ENCODE measurements at places on chromosomes 1 and 21. TPM values are rescaled to one million over a fixed set of nuclear protein-coding genes. Genes with fewer than 3 reads are reported as not detected.

The CLDN8 gene
- not detected for total RNA-seq

DNA sequence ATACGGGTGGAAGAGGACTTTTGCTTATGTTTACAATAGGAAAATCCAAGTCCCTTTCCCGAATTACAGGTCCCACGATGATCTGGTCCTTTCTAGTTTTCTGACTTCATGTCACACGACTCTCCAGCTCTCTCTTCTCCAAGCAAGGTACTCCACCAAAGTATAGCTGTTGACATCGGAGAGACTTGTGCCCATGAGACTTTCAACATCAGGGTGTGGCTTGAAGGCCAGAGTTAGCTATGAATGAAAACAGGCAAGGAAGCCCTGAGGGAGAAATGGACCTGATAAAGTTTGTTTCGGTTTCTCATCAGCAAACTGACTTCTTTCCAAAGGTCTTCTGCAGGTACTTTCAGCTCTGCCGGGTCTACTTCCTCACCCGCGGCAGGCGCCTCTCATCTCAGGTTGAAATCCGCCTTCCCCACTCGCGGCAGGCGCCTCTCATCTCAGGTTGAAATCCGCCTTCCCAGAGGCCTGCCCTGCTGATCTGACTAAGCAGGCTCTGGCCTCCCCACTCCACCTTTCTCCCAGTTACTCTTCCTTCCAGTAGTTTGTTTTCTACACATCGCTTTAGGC is 2.1 kb upstream of the PER3 start:
- no peak for DNase-seq

DNA sequence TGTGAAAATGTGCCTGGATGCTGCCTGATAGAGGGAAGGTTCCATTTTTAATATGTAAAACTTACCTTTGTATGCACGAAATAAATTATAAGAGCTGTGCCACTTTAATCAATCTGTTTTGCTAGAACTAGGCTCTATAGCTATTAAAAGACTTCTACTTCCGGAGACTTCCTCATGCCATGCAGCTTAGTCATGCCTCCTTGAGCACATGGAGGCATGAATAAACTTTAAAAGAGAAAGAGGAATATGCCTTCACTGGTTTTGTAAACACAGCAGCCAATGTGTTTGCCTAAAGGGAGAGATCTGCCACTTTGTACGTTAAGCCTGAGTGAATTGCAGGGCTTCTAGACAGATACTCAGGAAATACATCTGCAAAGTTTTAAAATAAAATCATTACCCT is 604.6 kb downstream of the LRRIQ3 start:
- DNase-seq = no peak

The EPHB2 gene
- total RNA-seq = 2.4 TPM

DNA sequence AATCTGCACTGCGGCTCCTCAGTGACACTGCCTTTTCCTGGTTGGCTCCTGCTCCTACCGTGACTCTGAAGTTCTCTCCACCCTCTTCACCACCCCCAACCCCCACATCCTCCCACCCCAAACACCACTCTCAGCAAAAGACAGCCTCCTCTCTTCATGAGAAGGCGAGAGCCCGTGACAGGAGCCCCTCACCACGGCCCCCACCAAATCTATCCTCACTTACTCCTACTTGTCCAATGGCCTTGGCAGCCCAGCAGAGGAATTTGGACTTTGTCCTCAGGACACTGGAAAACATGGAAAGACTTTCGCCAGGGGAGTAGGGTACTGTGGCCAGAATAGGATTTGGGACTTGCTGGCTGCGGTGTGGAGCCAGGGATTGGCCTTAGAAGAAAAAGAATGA is 6.9 kb downstream of the TMEM125 start:
- DNase-seq = no peak

The AKNAD1 gene
- total RNA-seq = not detected

DNA sequence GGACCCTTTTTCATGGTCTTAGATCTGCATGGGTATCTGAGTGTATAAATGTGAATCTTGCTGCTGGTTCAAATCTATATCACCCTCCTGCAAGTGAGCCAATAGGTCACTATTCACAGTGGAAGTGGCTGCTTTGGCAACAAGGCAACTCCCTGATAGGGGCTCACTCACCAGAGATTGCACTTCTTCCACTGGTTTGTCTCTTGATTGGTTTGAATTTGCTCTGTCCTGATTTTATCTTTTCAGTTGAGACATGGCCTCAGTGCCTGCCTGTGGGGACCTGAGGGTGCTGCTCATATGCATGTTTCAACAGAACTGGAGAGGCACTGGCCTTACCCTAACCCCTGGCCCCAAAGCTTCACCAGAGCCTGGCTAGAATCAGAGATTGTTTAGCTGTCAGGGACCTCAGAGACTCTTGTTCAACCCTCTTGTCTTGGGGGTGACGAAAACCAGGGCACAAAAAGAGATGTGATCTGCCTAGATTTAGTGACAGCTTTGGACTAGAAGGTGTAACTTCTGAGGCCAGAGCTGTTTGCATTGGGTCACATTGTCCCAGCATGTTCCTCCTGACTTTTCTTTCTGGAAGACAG is 16.9 kb downstream of the AVPR1B start:
- no peak for DNase-seq

DNA sequence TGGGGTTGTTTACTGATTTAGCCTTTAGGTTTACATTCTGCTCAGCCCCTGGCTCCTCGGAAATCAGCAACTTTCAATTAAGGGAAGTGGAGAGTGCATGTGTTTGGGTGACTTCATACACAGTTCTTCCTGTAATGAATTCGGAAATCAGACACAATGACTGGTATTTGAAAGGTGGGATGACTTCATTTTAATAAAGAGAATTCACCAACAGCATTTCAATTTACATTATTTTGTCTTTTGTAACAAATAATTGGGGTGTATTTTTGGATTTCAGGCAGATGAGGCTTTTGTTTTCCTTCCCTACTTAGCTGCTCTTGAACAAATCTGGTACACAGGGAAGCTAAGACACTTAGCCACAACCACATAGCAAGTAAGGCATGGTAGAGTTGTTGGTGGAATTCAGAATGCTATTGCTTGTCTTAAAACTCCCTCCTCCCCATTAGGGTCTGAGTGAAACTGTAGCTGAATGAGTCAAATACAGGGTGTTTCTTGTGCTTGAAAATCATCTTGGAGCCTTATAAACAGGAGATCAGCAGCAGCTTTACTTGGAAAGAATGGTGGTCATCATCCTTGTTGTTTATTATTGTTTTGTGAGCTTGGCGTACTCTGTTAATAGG is 917 bp downstream of the STX12 start:
- DNase-seq = no peak

The ARMH1 gene
- total RNA-seq = 0.92 TPM

GRCh38 chr1:185244015-185244747 is 72.9 kb downstream of the IVNS1ABP start:
- no peak for DNase-seq

DNA sequence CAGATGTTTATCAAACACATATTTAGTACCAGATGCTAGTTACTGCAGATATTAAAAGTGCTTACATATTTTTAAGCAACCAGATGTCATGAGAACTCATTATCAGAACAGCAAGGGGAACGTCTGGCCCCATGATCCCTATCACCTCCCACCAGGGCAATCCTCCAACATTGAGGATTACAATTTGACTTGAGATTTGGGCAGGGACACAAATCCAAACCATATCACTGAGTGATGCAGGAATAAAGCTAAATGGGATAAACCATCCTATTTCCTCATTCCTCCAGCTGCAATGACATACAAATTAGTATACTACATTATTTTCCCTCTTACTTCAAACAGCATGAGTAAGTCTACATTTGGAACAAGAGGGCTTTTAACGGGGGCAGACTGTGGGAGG is 3.1 kb upstream of the KCNK2 start:
- DNase-seq = no peak

The CLCC1 gene
- 29.1 TPM for total RNA-seq

The IFI44L gene
- total RNA-seq = 6.5 TPM

The HAO2 gene
- not detected for total RNA-seq

DNA sequence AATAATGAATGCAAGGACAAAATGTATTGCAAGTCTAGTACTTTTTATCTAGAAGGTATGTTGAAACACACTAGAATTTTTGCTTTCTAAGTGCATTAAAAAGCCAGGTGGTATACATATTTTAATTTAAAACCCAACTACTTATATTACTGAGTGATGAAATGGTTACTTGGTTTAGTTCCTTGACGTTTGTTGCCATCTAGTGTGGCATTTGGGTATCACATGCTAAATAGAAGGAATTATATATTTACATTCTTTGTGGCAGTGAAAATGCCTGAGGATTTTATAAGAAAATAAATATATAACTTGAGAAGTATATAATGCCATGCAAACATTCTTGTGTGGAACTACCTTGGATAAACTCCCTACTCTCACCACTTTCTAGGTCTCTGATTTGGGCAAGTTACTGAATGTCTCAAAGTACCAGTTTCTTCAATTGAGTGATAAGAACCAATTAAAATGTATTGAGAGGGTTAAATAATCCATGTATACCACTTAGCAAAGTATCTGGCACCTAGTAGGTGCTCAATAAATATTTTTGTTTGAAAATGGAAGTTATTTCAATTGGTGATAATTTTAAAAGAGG is 69.6 kb downstream of the SDCCAG8 start:
- no peak for DNase-seq

DNA sequence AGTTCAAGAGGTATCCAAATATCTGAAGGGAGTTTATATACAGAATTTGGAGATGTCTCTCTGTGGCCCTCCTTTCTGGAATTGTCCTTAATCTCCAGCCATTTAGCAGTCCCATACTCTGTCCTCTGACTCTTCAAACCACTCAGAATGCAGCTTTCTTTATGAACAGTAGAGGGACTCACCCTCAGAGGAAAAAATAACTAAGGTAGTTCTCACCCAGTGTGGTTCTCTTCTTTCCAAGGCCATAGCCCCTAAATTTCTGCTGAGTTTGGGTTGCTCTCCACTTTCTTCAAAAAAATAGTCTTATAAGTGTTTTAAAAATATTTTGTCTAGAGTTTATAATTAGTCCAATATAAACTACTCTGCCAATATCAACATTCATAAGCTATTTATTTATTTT is 369.7 kb downstream of the MATN1 start:
- DNase-seq = no peak

Data from left ventricle myocardium superior (tissue), 1 donor.